ENCODE measurements at places on chromosomes 7 and 10.

GRCh38 chr10:84213076-84213475 lies 12.3 kb downstream of the LRIT2 start:
- no peak for DNase-seq

DNA sequence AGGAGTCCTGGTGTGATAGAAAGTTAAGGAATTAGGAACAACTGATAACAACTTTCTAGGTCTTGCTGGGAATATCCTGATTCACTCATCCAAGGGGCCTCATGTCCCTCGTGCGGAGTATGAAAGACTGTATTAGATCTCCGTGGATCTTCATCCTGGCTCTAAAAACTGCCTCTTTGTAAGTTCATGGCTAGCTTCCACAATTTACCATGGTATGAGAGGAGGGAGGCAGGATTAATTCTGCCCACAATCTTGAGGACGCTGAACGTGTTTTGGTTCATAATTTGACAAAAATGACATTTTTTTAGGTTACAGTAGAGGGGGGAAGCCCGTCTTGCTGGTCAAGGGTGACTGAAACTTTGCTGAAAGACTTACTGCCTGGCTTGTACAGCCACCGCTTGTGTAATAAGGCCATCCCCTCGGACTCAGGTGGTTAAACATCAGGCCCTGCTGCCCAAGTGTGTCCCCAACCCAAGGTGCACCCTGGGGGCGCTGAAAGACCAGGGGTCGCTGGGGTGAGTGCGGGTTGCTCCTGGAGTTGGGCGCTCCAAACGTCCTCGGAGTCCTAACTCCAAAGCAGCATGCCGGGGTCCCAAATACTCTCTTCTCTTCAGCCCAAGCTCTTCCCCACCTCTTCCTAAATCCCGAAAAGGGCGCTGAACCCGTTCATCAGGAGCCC lies 733 bp downstream of the HIBADH start:
- DNase-seq: peak; percentile 45

- DNase-seq: no peak
These were observed 673 bp upstream of the ST8SIA6 start for GRCh38 chr10:17455015-17455520.

- no peak for DNase-seq
These were observed 143.0 kb downstream of the CUBN start for GRCh38 chr10:16986406-16987205.

GRCh38 chr7:12689451-12689850 lies 2.0 kb downstream of the ARL4A start:
- no peak for DNase-seq

GRCh38 chr10:108388706-108389105 lies 1224.2 kb upstream of the SORCS1 start:
- DNase-seq: no peak

DNA sequence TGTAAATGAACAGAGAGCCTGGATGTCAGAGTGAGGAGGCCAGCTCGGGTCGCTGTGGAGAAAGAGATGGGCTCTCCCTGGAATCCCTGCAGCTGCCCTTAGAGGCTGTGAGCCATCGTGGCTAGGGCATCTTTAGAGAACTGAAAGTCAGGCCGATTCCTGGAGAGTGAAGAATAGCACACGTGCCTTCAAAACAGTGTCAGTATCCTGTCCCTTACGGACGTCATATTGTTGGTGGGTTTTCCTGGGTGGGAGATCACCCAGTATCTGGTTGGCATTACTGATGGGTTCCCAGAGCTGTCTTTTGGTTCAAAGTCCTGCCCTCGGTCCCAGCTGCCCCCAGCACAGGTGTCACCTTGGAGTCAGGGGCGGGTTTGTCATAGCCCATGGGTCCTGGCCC lies 25.3 kb downstream of the IKZF1 start:
- DNase-seq: no peak

DNA sequence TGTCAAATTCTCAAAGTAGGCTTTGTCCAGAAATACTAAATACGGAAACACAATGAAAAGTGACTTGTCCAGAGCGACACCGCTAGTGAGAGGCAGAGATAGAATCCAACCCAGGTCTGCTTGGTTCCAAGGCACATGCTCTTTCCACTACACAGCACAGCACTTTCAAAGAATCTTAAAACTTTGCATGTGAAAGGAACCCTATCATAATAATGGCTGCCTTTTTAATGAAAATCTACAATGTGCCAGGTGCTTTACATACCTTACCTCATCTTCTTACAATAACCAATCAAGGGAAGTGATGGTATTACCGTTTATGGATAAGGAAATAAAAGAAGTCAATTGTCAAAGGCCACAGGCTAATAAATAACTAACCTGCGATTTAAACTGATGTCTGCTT lies 2.6 kb downstream of the CHCHD3 start:
- no peak for DNase-seq

DNA sequence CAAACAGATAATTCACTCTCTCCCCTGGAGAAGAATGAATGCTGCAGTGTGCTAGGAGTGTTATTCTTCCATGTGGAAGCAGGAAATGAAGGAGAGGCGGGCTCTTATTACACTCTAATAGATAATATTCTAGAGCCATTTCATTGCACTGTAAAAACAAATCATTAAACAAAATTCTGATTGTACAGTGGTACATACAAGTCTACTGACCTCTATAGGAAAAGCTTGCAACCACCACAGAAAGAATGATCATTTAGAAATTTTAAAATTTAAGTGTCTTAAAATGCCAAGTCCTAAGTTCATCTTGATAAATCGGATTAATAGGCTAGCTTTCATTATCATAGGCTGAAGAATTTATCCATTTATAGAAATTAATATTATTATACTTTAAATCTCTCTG lies 960.3 kb upstream of the LRRN3 start:
- DNase-seq: no peak

DNA sequence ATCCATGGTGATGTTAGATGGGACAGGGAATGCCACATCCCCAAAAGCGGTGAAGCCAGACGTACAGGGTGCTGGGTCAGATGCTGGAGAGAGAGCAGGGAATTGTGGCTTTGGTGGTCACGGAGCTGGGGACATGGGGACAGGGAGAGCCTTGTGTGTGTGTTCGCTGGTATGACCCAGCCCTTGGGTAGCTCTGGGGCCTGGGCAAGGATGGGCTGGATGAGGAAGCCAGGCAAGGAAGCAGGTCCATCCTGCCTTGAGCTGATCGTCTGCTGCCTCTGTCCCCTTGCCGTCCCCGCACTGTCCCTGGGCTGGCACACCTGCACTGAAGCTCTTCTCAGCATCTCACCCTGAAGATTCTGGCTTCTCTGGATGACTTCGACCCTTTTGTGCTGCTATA lies 15.4 kb upstream of the CLDN4 start:
- no peak for DNase-seq

- no peak for DNase-seq
These were observed 143.9 kb downstream of the HIBADH start for GRCh38 chr7:27518561-27519350.

GRCh38 chr10:115706488-115707076 lies 566.4 kb downstream of the GFRA1 start:
- DNase-seq: peak; percentile 26

GRCh38 chr10:125815764-125816163 lies 7.3 kb downstream of the UROS start:
- DNase-seq: no peak

DNA sequence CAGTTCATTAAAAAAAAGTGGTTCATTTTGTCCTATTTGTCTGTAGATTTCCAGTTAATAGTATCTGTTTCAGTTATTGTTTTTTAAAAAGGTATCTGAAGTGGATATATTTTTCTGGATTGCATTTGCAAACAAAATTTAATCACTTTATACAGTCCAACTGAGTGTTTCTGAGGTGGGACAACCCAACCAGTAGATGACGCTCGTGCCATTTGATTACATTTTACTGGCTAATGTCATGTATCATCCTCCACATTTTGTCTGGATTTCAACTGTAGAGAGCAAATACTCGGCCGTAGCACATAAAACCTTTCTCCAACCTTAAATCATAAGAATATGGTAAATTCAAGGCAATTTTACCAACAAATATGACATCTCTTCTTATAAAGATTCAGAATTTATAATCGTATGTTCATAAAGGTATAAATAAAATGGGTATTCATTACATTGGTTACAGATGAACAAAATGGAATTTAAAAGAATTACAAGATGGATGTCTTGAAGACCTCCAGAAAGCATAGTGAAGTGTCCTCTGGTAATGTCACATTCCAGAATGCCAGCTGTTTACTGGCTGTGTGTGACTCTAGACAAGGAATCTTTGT lies 789.0 kb downstream of the PHTF2 start:
- no peak for DNase-seq

GRCh38 chr7:106418094-106418493 lies 133.3 kb upstream of the NAMPT start:
- no peak for DNase-seq

DNA sequence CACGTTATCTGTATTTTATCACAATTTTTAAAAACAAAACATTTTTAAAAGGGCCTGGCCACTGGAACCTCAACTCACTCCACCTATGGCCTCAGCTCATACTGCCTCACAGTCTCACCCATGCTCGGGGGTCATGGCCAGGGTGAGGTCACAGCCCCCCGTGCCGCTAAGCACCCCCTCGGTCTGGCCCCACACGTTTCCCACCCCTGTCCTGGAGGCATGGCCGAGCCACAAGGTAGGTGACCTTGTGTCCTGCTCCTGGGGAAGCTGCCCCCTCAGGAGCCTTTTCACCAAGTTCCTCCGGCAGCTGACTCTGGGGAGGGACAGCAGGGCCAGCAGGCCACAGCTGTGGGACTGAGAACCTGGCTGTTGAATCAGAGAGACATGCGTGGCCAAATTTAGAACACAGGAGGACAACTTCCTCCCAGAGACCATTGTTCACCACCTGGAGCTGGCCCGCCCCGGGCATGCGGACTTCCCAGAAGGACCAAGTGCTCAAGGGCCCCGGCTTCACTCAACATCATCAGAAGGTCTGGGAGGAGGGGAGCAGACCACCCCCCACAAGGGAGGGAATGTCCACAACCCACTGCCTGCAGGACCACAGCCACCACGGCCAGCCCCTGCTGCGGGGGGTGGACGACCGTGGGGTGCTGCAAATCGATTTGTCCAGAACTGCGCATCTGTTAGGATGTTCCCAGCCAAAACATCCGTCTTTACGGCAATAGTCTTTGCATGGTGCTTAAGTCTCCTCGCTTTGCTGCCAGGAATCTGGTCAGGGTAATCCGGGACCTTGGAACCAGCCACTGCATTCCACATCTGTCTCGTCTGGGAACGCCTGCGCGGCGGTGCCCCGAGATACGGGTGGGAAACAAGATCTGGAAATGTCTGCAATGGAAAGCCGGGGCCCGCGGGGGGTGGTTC lies 48.6 kb upstream of the PDGFA start:
- DNase-seq: no peak

GRCh38 chr7:16040346-16040745 lies 353.9 kb upstream of the MEOX2 start:
- no peak for DNase-seq

GRCh38 chr7:118846977-118847376 lies 622.5 kb downstream of the ANKRD7 start:
- DNase-seq: no peak

- DNase-seq: no peak
These were observed 101.3 kb upstream of the DNAJB12 start for GRCh38 chr10:72455889-72456595.

- no peak for DNase-seq
These were observed 27.0 kb downstream of the IMMP2L start for GRCh38 chr7:111535142-111535870.

- no peak for DNase-seq
These were observed 46.7 kb upstream of the MDFIC start for GRCh38 chr7:114875186-114875585.

- DNase-seq: no peak
These were observed 63.0 kb downstream of the VOPP1 start for GRCh38 chr7:55509322-55509721.

DNA sequence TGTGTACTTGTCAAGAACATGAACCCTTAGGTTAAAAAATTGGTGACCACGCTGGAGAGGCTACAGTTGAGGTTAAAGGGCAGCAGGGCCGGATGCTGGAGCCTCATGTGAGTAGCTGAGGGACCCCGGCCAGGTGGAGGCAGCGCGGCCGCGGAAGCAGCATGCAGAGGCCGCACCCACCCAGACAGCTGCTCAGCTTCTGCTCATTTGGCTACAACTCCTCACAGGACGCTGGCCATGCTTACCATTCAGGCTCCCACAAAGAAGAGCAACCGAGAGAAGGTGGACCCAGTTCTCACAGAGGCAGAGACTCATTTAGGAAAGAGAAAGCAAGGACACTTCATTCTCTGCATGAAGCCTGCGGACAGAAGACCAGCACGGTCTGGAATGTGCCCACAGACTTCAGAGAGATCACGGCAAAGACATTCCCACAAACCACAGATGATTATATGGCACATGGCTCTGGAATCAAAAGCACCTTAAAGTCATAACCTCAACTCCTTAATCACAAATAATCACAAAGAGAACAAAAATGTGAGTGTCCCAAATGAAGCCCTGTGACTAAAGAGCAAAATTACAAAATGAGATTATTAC lies 94.4 kb downstream of the VOPP1 start:
- DNase-seq: peak; percentile 24

GRCh38 chr10:85615556-85615955 lies 751.0 kb downstream of the GRID1 start:
- DNase-seq: no peak

DNA sequence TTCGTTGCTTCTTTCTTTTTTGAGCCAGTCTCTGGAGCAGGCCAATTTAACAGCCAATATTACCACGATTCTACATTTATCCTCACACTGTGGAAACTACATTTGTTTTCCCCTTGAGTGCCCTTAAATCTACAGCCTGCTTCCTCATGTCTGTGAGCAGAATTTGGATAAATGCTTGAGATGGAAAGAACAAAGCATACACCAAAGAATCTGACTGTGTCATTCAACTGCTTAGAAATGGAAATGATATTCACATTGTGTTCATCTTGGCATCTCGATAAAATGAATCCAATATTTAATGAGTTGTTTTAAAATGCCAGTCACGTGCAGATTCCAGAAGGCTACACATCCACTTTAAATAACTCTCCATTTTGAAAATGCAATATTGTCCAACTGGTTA lies 41.0 kb upstream of the GSDME start:
- no peak for DNase-seq

DNA sequence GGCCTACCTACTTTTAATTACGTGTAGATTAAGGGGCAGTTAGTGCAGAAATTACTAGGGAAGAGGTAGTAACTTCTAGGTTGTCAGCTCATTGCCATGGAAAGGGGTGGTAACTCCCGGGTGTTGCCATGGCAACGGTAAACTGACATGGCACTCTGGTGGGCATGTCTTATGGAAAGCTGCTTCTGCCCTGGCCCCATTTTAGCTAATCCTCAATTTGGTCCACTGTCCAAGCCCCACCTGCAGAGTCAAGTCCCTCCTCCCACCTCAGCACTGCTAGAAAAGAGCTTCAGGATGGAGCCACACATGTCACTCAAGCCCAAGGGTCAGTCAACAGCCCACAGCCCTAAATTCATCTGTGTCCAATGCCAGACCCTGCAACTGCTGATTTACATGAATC lies 7.5 kb upstream of the ZKSCAN1 start:
- no peak for DNase-seq

DNA sequence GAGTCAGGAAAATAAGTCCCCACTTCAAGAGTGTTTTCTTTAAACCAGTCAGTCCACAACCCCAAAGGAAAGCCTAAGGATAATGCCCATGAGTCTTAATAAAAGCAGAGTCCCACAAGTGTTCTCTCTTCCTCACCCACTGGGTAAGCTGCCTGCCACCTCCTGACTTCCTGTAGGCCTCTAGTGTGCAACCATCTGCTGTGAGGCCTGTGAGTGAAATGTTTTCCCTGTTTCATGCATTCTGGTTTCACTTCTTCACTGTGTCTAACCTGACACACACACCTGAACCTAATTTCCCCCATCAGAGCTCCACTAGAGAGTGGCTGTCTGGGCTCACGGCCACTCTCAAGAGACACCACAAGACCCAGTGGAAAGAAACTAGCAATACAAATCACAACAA lies 38.9 kb upstream of the GDF10 start:
- no peak for DNase-seq

GRCh38 chr7:112488264-112488552 lies 7.4 kb downstream of the LSMEM1 start:
- no peak for DNase-seq
